ENCODE measurements at places on chromosomes 7 and 10. TPM values are rescaled to one million over a fixed set of nuclear protein-coding genes. Genes with fewer than 3 reads are reported as not detected.

DNA sequence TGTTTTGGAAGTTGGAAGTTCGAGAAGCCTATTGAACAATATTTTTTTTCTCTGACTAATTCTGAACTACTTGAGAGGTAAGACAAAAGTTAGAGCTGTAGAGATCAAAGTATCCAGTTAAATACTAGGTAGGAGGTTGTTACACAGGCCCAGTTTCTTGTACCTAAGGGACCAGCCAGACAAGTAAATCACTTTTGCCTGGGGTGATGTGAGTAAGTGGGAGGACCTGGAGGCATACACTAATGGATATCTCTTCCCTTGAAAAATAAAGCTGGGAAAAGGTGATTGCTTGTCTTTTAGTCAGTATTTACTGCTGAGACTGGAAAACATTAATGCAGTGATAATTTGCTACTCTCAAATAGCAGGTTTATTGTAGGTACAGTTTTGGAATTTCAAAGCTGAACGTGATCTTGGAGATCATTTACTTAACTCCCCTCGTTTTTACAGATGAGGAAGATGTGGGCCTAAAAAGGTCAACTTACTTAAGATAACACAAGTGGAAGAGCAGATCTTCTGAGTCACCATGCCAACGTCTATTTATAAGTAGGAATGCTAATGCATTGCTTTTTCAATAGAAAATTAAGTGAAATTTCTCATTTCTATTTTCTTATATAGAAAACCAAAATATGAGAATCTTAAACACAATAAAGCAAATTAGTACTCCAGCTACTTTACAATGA is 181.3 kb downstream of the PPP1R9A start:
- no peaks in the 10 kb centered on the region for H3K4me1 ChIP-seq
- H3K36me3 ChIP-seq, result no peaks in the 10 kb centered on the region
- H3K27ac ChIP-seq, result no peak overlapping the region
- no peak overlapping the region for H3K4me3 ChIP-seq
- H3K27me3 ChIP-seq, result no peaks in the 10 kb centered on the region

GRCh38 chr7:68205826-68206225 is 1209.2 kb downstream of the TYW1 start:
- H3K27me3 ChIP-seq, result no peaks in the 10 kb centered on the region
- no peak for DNase-seq
- no peak overlapping the region for H3K27ac ChIP-seq
- H3K36me3 ChIP-seq, result no peaks in the 10 kb centered on the region
- no peaks in the 10 kb centered on the region for H3K4me1 ChIP-seq
- H3K4me3 ChIP-seq, result no peak overlapping the region

DNA sequence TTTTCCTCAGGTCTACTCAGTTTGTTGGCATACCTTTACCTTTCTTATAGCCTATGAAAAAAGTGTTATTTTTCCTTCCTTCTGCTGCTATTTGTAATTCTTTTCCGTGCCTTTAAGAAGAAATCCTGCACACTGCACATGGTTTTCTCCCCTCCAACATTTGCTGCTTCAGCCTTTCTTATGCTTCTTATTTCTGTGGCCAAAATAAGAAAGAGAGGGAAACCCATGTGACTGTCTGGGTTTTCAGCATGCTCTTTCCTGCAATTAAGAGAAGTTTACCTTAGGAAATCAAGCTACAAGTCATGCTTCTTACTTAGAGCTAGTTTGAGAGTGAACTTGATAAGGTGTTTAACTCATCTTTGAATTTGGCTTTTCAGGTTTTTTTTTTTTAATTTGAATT is 11.0 kb downstream of the TBC1D12 start:
- H3K27ac ChIP-seq, result no peak overlapping the region
- H3K36me3 ChIP-seq, result no peaks in the 10 kb centered on the region
- H3K4me3 ChIP-seq, result no peak overlapping the region
- no peak for DNase-seq
- H3K4me1 ChIP-seq, result peaks cover 7% of the 10 kb centered on the region

DNA sequence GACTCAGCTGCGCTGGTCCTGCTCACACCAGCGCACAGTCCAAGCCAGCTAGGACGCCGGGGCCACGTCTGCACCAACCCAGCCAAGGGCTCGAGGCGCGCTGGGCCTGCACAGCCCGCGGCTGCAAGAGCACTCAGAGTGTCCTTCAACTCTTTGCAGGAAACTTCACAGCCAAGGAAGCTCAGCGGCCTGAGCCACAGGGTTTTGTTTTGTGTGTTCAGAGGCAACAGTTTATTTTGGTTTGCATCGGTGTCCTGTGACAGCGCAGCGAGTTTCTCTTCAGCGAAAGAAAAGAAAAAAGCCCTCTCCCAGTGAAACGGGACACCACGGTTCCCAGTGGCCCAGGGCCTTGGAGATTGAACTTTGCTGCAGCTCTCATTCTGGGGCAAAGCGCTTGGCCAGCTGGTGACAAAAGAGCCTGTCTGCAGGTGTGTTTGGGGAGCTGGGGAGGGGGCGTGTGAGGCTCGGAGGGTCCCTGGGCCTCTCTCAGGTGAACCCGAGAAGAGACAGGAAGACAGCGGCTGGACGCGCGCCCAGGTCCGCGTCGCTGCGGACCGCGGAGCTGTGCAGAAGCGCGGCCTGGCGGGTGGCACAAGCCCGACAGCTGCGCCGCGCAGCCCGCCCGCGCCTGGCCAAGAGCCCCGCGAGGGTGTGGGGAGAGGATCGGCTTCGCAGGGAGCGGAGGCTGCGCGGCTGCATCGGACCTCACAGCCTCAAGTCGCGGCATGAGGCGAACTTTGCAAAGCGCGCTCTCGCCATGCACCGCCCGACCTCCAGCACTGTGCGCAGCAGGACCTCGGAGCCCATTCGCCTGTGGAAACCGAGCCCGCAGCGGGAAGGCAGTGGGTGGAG is 922 bp downstream of the CXCL12 start:
- H3K27ac ChIP-seq, result peak overlapping the region; percentile 50
- no peaks in the 10 kb centered on the region for H3K36me3 ChIP-seq
- H3K27me3 ChIP-seq, result peaks cover 50% of the 10 kb centered on the region
- peak; percentile 42 for DNase-seq

RBP3 gene
- 0.53 TPM for total RNA-seq

GRCh38 chr7:27179503-27180430 is 5.3 kb downstream of the HOXA11 start:
- H3K27ac ChIP-seq, result peak overlapping the region; percentile 96
- peak; percentile 87 for DNase-seq
- peaks cover 31% of the 10 kb centered on the region for H3K4me1 ChIP-seq

DNA sequence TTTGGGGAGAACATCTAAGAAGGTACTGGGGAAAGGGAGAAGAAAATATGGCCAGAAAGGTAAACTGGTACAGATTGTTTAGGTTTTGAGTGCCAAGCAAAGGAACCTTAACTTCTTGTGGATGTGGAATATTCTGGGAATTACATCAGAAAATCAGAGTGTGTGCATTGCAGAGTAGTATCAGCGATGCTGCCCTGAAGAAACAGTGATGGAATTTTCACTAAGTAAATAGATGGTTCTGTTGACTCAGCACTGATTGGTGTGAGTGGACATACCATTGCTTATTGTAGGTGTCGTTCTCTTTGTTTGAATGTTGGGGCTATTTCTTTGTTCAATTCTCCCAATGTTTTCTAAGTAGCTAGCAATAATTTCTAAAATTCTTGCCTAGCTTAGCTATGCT is 24.4 kb upstream of the AKR1B1 start:
- no peak overlapping the region for H3K4me3 ChIP-seq
- no peak overlapping the region for H3K27ac ChIP-seq
- H3K27me3 ChIP-seq, result no peaks in the 10 kb centered on the region
- H3K36me3 ChIP-seq, result no peaks in the 10 kb centered on the region
- H3K4me1 ChIP-seq, result no peaks in the 10 kb centered on the region

- H3K36me3 ChIP-seq, result no peaks in the 10 kb centered on the region
- H3K4me1 ChIP-seq, result peaks cover 3% of the 10 kb centered on the region
- H3K27me3 ChIP-seq, result no peaks in the 10 kb centered on the region
- no peak overlapping the region for H3K4me3 ChIP-seq
- H3K27ac ChIP-seq, result no peak overlapping the region
These were observed 48.7 kb upstream of the SHH start for GRCh38 chr7:155860840-155861479.

PDZD7 gene
- total RNA-seq, result 6.0 TPM

DNA sequence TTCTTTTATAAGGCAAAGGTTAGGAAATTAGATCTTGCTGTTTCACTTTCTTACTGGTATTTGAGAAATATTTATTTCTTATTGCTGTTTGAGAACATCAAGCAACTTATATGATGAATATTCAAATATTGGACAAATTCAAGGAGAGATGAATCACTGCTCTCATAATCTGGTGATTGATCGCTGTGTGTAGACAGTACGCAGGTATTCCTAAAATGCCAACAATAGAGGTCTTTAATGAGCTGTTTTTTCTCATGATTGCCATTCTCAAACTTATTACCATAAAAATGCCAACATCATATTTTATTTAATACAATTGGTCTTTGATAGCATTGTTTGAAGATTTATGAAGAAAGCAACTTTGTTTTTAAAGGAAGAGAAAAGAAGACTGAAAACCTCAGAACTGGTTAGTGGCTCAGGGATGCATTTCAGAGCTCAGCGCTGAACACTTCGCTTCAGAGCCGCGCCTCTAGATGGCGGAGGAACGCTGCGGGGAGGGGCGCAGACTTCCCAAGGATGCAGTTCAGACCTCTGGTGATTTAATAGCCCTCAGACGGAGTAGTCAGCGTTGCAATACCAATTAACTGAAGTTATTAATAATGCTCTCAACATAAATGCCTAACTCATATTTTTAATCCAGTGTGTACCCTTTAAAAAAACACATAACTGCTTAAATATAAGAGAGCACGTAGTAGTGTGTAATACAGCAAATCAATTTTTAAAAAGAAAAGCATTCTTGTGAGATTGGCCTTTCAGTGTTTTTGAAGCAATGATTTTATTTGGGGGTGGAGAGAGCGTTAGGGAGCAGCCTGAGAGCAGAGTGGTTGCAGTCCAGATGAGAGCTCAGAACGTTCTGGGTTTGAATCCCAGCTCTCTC is 38.5 kb upstream of the STEAP4 start:
- H3K27me3 ChIP-seq, result no peaks in the 10 kb centered on the region
- no peaks in the 10 kb centered on the region for H3K36me3 ChIP-seq
- peaks cover 4% of the 10 kb centered on the region for H3K4me1 ChIP-seq
- peak; percentile 76 for DNase-seq
